ENCODE measurements at places on chromosomes 4 and X. TPM values are rescaled to one million over a fixed set of nuclear protein-coding genes. Genes with fewer than 3 reads are reported as not detected.

DNA sequence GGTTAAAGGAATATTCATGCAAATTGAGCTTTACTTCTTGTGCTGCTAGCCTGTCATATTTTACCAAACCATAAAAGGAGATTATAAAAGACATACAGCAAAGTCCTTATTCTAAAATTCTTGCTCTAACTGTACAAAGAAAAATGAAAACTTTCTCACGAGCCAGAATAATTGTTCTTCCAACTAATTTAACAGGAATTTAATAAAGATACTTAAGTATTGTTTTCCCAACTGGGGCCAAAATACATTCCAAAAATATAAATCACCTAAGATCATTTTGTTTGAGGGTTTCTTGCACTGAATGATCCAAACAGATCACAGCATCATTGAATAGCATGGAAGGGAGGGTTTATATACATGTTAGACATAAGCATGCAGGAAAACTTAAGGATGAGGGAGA, 127.1 kb upstream of the PCDH18 start:
- H3K4me1 ChIP-seq = peaks cover 82% of the 10 kb centered on the region
- no peaks in the 10 kb centered on the region for H3K36me3 ChIP-seq
- no peaks in the 10 kb centered on the region for H3K27me3 ChIP-seq
- no peak for DNase-seq

GRCh38 chr4:14234307-14234706, 606.8 kb upstream of the BOD1L1 start:
- no peaks in the 10 kb centered on the region for H3K4me1 ChIP-seq
- H3K27ac ChIP-seq = no peak overlapping the region

GRCh38 chr4:117324851-117325491, 239.6 kb upstream of the TRAM1L1 start:
- no peaks in the 10 kb centered on the region for H3K36me3 ChIP-seq
- DNase-seq = no peak
- H3K4me3 ChIP-seq = no peak overlapping the region
- H3K4me1 ChIP-seq = peaks cover 2% of the 10 kb centered on the region
- no peak overlapping the region for H3K27ac ChIP-seq

DNA sequence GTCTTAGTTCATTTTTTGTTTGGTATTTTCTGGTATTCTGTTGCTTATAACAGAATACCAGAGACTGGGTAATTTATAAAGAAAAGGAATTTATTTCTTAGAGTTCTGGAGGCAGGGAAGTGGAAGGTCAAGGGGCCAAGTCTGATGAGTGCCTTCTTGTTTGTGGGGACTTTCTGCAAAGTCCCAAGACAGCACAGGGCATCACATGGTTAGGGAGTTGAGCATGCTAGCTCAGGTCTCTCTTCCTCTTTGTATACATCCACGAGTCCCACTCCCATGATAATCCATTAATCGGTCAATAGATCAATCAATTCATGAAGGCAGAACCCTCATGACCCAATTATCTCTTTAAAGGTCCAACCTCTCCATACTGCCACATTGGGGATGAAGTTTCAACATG, 31.1 kb downstream of the IL13RA1 start:
- no peak overlapping the region for H3K27ac ChIP-seq
- DNase-seq = no peak
- H3K27me3 ChIP-seq = no peaks in the 10 kb centered on the region
- H3K4me1 ChIP-seq = peaks cover 5% of the 10 kb centered on the region

Gene HS6ST2
- 6.2 TPM for total RNA-seq

Measured in osteocyte (in vitro differentiated cells).